ENCODE measurements at places on chromosomes 11 and 22.

DNA sequence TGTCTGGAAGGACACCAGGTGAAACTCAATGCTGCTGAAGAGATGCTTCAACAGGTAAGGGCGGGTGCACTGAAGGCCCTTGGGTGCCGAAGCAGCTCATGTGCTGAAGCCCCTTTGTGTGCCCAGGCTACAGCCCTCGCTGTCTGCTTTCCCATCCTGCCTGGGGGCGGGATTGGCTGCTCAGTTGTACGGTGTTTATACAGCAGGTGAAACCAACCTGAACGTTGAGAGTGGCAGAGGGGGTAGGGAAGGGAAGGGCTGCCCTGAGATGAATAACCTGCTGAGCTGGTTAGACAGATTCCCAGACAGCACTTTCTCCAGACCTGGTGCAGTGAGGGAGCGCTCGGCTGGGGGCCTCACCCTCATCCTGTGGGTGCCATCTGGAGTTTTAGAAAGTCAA lies 75.7 kb downstream of the CYB5R2 start:
- no peak overlapping the region for H3K27ac ChIP-seq
- H3K36me3 ChIP-seq = no peaks in the 10 kb centered on the region
- no peak for DNase-seq
- peaks cover 19% of the 10 kb centered on the region for H3K4me1 ChIP-seq
- H3K4me3 ChIP-seq = no peak overlapping the region

DNA sequence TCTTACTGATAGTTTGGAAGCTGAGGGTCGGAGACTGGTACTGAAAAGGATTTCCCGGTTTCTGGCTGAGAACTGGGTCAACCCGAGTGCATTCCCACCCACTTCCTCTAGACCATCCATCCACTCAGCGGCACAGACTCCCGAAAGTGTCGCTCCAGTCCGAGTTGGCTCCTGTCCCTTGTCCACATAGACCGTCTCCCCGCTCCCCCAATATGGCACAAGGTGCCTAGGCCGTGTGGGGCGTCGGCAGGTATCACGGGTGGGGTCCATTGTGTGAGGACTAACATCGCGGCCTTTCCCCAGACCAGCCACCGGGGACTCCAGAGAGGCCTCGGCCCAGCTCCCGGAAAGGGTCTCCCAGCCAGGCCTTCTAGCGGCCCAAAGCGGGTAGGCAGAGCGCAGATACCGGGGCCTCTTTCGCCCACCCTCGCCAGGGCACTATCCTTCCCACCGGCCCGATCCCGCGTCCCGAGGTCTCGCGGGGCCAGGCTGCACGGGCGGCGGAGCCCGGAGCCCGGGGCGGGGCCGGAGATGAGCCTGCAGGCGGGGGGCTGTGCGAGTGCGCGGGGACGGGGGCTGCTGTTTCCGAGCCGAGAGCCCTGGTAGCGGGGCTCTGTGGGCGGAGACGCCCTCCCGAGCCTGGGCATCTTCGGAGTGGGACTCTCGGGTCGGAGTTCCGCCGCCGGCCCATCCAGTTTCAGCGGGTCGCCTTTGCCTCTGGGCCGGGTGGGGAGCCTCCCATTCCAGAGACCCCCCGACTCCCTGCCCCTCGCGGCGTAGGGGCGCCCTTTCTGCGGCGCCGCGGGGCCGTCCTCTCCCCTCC lies 21.1 kb downstream of the SERPINH1 start:
- H3K27me3 ChIP-seq = no peaks in the 10 kb centered on the region
- peaks cover 16% of the 10 kb centered on the region for H3K4me1 ChIP-seq
- peak; percentile 89 for DNase-seq
- peak overlapping the region; percentile 92 for H3K4me3 ChIP-seq
- H3K27ac ChIP-seq = peak overlapping the region; percentile 83

DNA sequence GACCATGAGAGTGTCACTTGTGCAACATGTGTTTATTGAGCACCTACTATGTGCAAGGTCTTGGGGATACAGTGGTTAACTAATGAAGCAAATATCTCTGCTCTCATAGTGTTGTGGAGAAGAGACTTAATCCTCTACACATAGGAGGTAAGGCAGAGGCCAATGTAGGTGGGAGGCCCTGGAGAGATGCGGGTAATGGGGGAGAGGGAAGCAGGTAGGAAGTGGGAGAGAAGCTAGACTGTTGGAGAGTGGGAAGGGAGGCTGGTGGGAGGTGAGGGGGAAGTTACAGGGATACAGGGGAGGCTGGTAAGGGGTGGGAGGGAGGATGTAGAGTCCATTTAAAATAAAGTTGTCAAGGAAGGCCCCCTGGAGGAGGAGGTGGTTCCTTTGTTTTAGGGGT lies 240.0 kb downstream of the MIAT start:
- DNase-seq = no peak
- no peak overlapping the region for H3K27ac ChIP-seq
- no peak overlapping the region for H3K4me3 ChIP-seq
- H3K36me3 ChIP-seq = no peaks in the 10 kb centered on the region
- peaks cover 33% of the 10 kb centered on the region for H3K4me1 ChIP-seq
- H3K27me3 ChIP-seq = no peaks in the 10 kb centered on the region

DNA sequence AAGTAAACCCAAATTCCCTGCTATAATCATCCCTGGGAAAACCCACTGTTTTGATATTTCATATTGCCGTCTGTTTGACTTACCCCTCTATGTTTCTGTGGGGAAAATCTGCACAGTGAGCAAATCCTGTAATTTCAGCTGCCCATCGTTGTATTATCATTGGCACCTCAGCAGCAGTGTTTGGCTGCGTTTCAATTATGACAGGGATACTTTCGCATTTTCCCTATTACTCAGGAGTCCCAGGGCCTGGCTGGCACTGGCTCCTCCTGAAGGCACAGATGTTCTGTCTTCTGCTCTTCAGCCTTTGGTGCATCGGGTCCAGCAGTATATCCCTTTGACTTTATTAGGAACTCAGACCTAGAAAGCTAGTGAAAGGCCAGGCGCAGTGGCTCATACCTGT lies 12.2 kb upstream of the MMP12 start:
- no peaks in the 10 kb centered on the region for H3K36me3 ChIP-seq
- H3K27ac ChIP-seq = no peak overlapping the region
- DNase-seq = no peak
- no peaks in the 10 kb centered on the region for H3K4me1 ChIP-seq
- no peak overlapping the region for H3K4me3 ChIP-seq

DNA sequence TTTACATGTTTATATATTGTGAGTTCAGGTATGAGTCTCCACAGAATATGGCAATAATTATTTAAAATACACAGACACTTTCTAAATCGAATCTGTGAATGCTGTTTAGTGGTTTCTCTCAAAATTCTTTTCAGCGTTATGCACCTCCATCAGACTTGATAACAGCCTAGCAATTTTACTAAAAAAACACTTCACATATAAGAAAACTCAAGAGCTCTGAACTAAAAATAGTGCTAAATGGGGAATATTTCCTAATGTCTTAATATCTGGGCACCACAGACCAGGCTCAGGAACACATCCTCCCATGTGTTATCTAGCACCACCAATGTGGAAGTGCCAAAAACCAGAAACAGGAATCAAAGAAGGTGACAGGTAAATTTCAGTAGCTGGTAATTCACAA lies 47.9 kb downstream of the ARHGAP32 start:
- no peaks in the 10 kb centered on the region for H3K36me3 ChIP-seq
- H3K27me3 ChIP-seq = no peaks in the 10 kb centered on the region
- no peak for DNase-seq
- H3K4me1 ChIP-seq = peaks cover 30% of the 10 kb centered on the region

DNA sequence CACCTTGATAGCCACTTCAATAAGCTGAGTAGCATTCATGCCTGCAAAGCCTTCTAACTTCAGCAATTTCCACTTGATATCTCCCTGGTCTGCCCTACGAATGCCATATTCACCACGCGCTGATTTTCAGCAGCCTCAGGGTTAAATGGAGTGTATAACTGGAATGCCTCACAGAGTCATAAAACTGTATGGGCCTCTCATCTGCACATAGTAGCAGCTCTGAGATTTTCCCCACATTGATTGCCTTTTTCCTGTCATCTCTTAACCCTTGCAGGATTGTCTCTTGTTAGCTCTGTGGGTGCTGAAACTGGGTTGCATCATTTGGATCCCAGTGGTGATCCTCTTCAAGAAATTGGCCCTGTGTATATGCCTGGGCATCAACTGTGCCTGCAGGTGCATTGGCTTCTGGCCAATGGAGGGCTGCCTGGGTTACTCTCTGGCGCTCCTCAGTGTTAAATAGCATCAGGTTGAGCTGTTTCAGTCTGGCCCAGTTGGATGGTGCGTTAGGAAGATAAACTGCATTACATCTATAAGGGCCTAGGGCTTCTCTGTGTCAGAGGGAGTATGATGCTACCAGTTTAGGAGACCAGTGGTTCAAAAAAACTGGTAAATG lies 17.4 kb upstream of the GLYATL1 start:
- no peak overlapping the region for H3K4me3 ChIP-seq
- no peak overlapping the region for H3K27ac ChIP-seq
- H3K27me3 ChIP-seq = no peaks in the 10 kb centered on the region

DNA sequence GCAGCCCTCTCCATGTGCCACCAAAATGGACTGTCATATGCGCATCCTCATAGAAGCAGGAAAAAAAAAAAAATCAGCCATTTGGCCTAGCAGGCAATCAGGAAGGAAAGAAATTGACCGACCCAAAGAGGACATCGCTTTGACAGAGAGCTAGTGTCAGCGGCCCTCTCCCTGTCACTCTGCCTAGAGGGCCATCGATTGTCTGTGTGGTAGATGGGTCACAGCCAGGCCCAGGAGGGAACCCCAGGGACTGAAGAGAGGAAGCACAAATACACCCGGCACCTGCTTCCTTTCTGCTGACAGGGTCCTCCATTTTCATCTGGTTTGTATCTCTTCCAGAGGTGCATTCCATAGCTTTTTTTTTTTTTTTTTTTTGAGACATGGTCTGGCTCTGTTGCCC lies 21.8 kb downstream of the VPS37C start:
- peaks cover 8% of the 10 kb centered on the region for H3K4me1 ChIP-seq
- no peaks in the 10 kb centered on the region for H3K36me3 ChIP-seq
- H3K27ac ChIP-seq = no peak overlapping the region
- H3K27me3 ChIP-seq = no peaks in the 10 kb centered on the region

GRCh38 chr11:87961606-87962005 lies 213.6 kb downstream of the RAB38 start:
- no peaks in the 10 kb centered on the region for H3K36me3 ChIP-seq
- H3K4me1 ChIP-seq = peaks cover 2% of the 10 kb centered on the region
- no peaks in the 10 kb centered on the region for H3K27me3 ChIP-seq
- no peak for DNase-seq
- H3K27ac ChIP-seq = no peak overlapping the region
- no peak overlapping the region for H3K4me3 ChIP-seq

- no peak overlapping the region for H3K27ac ChIP-seq
- H3K36me3 ChIP-seq = no peaks in the 10 kb centered on the region
- no peak overlapping the region for H3K4me3 ChIP-seq
- peaks cover 17% of the 10 kb centered on the region for H3K27me3 ChIP-seq
These were observed 7.2 kb downstream of the MS4A15 start for GRCh38 chr11:60763692-60764369.

DNA sequence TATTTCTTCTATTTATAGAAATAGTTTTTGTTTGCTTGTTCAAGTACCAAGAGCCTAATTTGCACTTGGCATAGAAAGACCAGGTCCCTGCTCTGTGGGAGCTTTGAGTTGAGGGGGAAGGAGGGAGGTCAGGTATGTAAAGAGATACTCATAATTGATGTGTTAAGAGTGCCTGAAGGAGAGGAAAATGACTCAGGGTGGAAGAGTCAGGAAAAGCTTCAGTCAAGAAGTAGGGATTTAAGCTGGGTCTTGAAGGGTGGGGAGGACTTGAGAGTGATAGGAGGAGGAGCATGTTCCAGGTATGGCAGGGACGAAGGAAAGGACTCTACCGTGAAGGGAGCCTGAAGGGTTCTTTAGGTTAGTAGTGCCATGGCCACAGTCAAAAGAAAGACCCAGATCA lies 9.0 kb downstream of the RBX1 start:
- no peak overlapping the region for H3K4me3 ChIP-seq
- no peaks in the 10 kb centered on the region for H3K27me3 ChIP-seq
- no peak for DNase-seq
- no peak overlapping the region for H3K27ac ChIP-seq
- peaks cover 30% of the 10 kb centered on the region for H3K36me3 ChIP-seq

DNA sequence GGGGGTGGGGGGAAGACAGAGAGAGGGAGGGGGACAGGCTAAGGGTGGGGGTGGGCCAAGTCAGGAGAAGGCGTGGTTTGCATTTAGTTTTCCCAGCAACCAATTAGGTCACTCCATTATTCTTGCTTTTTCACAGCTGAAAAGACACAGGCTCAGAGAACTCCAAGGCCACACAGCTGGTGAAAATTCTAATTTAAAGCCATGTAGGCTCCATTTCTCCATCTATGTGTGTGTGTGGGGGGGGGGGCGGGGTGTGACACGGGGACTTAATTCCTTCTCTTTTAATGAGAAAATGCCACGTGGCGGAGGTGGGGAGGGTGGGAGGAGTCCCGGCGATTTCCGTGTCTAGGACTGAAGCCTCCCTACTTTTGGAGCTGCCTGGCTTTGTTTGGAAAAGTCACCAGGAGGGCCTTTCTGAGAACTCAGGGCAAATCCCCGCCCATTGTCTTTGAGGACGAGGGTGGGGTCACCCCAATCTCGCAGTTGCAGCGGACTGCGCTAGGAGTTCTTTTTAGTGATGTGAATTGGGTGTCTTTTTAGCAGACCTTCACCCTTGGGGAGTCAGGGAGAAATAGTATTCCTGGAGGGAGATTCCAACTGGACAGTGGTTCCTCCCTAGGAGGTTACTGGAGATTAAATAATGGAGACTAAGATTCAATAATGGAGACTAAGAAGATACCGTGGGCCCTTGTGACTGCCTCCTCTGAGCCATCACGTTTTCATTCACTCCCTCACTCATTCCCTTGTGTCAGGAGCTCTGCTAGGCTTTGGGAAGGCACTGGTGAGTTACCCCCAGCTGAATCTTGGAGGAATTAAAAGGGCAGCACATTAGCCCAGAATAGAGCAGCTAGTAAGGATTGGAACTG lies 36.4 kb upstream of the PTPRJ start:
- peaks cover 24% of the 10 kb centered on the region for H3K4me1 ChIP-seq
- DNase-seq = peak; percentile 86
- no peaks in the 10 kb centered on the region for H3K36me3 ChIP-seq
- no peaks in the 10 kb centered on the region for H3K27me3 ChIP-seq
- 0 out of 2 replicates have a peak overlapping the region, but pooled peaks have one; percentile 64 for H3K27ac ChIP-seq
- H3K4me3 ChIP-seq = peak overlapping the region; percentile 44

DNA sequence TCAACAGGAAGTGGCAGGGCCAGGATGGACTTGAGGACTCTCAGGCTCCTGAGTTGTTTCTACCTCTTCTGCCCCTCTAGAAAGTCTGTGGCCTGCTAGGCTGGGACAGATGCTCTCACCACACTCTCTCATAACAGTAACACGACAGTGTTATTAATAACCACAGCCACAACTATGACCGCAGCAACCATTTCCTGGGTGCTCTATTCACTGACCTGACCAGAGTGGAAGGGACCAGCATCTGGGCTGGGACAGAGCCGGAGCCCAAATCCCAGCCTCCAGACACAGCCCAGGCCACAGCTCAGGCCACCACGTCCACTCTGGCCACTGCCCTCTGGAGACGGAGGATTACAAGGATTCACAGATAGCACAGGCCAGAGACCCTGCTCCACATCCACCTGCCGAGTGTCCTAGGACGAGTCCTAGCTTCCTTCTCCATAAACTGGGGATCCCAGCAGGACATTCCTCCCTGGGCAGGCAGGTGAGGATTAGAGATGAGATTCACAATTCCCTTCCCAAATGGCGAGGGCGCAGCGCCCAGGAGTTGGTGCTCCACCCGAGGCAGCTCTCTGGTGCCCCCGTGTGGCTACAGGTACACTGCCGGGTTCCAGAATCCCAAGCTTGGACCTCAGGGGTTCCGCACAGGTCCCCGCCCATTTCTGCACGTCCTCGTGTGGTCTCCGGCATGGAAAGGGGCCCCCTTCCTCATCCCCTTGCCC lies 7.1 kb downstream of the PNPLA5 start:
- no peak overlapping the region for H3K27ac ChIP-seq
- H3K36me3 ChIP-seq = no peaks in the 10 kb centered on the region
- H3K4me1 ChIP-seq = no peaks in the 10 kb centered on the region
- no peak overlapping the region for H3K4me3 ChIP-seq
- peak; percentile 93 for DNase-seq
- H3K27me3 ChIP-seq = no peaks in the 10 kb centered on the region

- no peaks in the 10 kb centered on the region for H3K27me3 ChIP-seq
- H3K36me3 ChIP-seq = peaks cover 5% of the 10 kb centered on the region
- no peak for DNase-seq
These were observed 17.3 kb downstream of the MS4A6A start for GRCh38 chr11:60165538-60165937.

All from GM23338 (cell line).